AML-193 (cell line): ENCODE measurements at places on chromosomes 7 and 10.

DNA sequence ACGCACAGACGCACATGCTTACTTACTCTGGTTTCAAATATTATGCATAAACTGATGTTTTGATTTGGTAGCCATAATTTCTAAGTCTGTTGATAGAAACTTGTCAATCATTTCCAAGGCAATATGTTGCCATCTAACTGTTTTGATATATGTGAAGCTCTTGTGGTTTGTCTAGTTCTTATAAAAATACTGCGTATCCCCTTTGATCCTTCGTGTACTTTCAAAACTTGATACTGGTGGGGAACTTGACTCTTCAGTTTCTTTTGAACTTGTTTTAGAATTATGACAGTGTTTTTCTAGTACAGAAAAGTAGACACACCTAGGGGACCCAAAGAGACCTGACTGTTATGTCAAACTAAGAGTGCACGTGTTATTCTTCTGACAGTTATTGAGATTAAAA is 708.0 kb downstream of the LRMDA start:
- no peak for DNase-seq

- DNase-seq: no peak
Observed at GRCh38 chr7:127587663-127588018, 570 bp upstream of the ARF5 start.

DNA sequence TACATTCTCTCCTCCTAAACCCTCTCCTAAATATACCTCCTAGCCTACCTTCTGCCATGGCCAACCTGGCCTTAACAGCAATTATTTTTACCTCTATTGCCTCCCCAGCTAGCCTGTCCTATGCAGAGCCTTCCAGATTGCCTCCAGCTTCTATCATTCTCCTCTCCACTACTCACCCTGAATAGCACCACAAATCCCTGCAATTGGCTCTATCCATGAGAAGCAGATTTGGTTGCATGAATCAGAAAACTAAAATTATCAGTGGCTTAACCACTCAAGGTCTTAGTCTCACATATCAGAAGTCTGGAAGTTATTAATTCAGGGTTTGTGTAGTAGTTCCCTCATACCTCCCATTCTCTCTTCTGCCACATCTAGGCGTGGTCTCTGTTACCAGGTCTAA is 120.3 kb upstream of the CACUL1 start:
- no peak for DNase-seq

DNA sequence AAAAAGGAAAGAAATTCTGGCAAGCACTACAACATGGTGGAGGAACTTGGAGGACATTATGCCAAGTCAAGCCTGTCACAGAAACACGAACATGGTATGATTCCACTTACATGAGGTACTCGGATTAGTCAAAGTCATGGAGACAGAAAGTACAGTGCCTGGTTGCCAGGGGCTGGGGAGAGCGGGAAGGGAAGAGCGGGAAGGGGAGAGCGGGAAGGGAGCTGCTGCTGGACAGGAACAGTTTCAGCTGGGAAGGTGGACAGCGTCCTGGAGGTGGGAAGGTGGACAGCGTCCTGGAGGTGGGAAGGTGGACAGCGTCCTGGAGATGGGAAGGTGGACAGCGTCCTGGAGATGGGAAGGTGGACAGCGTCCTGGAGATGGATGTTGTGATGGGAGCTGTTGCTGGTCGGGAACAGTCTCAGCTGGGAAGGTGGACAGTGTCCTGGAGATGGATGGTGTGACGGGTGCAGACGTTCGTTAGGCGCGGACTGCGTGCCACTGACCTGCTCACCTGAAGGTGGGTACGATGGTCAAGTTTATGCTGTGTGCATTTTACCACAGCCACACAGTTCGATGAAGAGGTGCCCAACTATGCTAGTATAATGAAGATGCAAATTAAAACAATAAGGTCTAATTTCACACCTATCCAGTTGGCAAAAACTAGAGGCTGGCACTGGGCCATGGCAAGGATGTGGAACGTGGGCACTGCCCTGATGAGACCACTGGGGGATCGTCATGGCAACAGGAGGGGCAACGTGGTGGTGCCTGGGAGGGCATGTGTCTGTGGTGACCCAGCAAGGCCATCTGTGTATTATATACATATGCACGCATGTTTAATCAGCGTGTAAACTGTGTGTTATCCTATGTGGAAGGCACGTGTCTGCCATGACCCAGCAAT is 103.8 kb downstream of the NKX6-2 start:
- DNase-seq: no peak

DNA sequence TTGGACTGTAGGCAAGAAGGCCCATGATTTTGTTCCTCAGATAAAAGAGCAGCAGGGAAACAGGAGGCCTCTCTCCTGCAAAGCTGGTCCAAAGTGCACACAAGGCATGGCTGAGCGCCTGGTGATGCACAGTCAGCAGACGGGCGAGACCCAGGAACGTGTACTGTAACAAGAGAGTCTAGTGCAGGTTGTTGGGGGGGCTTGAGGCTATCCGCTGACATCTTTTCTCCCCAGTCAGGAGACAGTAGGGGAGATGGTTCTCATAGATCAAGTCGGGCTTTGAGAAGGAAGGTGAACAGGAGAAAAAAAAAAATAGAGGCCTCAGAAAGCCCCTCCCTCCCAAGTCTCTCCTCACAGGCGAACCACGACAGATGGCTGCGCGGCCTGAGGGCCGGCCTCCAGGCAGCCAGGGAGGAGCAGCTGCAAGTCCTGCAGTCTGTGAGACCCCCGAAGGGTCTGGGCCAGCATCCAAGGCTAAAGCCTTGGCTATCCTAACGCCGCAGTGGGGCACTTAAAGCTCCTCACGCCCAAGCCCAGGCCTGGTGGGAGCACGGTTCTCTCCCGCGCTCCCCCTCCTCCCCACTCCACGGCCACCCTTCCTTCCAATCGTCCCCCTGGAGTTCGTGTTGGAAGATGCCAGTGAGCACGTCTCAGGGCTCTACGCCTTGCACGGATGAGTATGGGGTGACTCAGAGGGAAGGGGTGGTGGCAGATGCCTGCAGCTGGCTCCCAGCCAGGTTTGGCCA is 68.3 kb downstream of the PRKAG2 start:
- DNase-seq: no peak

DNA sequence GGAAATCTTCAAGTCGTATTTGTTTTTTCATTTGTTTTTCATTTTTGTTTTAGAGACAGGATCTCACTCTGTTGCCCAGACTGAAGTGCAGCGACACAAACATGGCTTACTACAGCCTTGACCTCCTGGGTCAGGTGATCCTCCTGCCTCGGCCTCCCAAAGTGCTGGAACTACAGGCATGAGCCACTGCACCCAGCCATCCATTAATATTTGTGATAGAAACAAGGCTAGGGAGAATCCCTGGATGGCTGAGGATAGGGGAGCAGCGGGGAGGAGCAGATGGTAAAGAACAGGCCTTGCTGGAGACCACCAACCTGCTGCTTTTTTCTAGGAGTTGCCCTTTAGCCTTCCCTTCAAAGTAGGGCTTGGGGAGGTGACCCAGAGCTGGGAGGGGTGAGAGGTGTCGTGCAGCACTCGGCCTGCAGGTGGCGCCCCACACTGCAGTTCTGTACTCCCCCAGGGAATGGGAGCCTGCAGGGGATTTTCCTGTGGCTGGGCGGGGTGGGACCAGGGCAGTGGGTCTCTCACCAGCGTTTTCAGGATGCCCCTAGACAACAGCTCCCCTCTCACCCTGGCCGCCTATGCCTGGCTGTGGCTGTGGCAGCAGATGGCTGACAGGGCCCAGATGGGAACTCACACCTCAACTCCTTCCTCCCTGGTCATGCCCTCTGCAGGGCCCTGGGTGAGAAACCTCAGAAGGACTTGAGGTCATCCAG is 12.6 kb upstream of the CDH23 start:
- peak; percentile 58 for DNase-seq
